Stimulated activated CD4-positive, alpha-beta T cell treated with anti-CD3 and anti-CD28 coated beads, Interleukin-4, amount 100 ng/mL, for 24 hours (primary cell): ENCODE measurements at places on chromosomes 2 and 18.

- DNase-seq, result no peak
Measured at GRCh38 chr18:35345460-35345921, 1.3 kb upstream of the ZNF24 start.

DNA sequence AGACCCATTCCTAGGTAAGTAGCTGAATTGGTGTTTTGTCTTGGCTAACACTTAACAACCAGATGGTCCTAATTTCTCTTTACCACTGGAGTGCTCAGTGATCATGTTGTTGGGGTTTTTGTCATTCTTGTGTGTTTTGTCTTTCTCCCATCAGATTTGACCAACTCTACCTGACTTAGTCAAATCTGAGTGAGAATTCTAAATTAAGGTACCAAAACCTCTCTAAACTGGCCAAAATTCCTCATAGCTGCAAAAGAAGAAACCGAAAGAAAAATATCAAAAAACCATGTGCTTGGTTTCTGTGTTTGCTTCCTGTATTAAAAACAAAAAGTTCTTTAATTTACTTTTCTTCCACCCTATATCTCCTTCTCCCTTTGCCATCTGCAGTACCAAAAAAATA is 350.7 kb upstream of the SPHKAP start:
- DNase-seq, result no peak

GRCh38 chr2:239938651-239939486 is 86.3 kb downstream of the NDUFA10 start:
- DNase-seq, result no peak

- DNase-seq, result no peak
Measured at GRCh38 chr2:169077674-169078240, 8.4 kb downstream of the DHRS9 start.

DNA sequence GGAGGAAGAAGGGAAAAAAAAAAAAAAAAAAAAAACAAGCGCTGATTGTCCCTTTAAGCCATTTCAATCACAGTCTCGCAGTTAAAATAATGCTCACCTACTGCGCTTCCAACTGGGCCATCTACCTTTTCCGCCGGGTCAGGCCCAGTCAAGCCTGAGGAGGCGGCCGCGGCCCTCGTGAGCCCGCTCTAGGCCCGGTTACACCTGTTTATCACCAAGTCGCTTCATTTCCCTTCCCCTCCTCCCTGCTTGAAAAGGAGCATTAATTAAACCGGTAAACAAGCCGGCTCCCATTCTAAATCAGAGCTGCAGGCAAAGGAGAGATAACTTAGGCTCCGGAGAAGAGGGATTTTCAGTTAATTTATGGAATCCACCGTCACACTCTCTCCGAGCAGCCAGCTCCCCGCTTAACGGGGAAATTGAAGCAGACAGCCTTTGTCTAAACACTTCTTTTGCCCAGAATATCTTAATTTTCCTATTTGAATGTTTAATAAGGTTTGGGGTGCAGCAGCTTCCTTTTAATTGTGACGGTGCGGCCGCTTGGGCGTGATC is 140.1 kb upstream of the SIX3 start:
- no peak for DNase-seq

DNA sequence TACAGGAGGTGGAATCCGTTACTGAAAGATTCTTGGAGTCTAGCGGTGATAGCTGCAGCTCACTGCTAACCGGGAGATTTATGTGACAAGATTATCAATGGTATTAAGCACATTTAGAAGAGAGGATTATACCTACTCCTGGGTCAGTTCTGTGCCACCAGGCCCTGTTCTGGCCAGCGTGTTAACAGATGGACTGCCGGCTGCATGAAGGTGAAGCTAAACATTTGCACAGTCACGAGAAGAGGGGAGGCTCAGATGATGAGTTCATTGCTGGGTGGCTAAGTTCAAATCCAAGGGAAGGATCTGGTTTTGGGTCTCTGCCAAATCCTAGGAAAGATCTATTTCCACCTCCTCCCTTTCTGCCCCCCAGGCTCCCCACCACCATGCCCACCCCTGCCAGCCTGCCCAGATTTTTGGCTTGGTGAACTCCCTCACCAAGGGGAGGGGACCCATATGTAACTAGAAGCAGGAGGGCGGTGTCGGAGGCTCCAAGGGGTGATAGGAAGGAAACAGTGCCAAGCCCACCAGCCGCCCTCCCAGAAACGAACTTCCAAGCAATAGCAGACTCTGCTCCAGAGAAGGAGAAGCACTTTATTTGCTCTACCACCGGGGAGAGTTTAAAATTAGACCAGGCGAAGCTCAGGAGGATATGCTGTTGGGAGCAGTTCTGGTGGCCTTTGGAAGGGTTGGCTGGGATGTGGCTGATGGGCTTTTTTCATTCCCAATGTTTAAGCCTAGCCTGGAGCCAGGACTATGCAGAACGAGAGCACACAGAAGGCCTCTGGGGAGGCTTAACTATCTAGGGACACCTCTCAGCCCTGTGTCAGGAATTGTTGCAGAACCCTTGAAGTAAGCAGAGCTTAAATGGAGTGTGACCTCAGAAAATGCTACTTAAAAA is 200.5 kb downstream of the KLHL29 start:
- no peak for DNase-seq

DNA sequence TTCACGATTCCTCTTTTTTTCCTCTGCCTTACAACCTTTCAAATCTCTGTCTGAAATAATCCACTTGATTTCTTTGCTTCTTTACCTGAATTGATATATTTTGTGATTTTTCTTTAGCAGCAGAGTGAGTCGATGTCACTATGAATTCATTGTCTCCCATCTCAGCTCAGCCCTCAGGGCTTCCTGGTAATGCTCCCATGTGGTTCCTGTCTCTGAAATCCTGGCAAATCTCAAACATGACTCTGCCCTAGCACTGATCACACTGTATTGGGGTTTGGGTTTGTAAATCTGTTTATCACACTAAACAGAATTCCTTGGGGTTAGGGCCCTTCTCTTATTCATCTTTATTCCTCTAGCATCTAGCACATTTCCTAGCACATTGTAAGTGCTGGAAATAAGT is 43.0 kb upstream of the MSTN start:
- DNase-seq, result no peak

DNA sequence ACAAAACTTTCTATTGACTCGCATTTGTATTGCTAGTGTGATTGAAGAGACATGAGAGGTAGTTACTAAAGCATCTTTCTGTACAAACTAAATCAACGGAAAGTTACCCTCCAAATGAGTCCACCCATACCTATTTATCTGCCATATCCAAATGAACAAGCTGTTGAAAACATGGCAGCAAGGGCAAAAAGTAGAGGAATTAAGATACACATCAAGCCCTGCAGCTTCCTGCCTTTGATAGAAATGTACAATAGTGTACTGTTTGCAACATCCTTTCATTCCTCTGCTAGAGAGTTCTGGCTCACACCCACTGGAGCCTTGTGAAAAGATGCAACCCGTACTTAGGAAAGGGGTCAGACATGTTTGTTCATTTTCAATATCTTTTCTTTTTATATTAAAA is 122.5 kb downstream of the ERBB4 start:
- DNase-seq, result no peak

DNA sequence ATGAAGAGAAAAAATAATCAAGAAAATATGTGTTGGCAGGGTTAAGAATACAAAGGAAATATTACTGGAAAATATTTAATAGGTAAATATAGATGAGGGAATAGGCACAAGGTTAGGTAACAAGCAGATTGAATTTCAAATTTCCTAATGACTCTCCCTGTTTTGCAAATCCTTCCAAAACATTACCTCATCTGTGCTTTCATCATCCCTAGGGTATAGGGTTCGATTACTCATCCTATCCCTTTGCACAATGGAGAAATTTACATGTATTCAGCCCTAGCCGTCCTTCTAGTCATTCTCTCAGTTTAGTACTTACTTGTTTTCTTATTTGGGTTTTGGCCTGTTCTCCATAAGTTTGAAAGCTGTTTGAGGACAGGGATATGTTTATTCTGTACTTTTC is 864.6 kb upstream of the FSHR start:
- DNase-seq, result no peak

- no peak for DNase-seq
Measured at GRCh38 chr2:239715606-239716005, 309.5 kb downstream of the NDUFA10 start.

GRCh38 chr2:181234487-181234891 is 222.7 kb upstream of the ITGA4 start:
- DNase-seq, result no peak

DNA sequence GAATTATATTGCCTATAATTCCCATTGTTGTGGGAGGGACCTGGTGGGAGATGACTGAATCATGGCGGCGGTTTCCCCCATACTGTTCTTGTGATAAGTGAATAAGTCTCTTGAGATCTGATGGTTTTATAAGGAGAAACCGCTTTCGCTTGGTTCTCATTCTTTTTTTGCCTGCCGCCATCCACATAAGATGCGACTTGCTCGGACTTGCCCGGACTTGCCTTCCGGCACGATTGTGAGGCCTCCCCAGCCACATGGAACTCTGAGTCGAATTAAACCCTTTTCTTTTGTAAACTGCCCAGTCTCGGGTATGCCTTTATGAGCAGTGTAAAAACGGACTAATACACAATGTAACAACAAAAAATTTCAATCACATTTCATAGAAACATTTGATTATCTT is 115.8 kb downstream of the C2orf74 start:
- DNase-seq, result no peak

- no peak for DNase-seq
Measured at GRCh38 chr2:82795446-82795845, 1663.6 kb downstream of the SUCLG1 start.
